T47D (cell line): ENCODE measurements at places on chromosomes 1 and 21.

DNA sequence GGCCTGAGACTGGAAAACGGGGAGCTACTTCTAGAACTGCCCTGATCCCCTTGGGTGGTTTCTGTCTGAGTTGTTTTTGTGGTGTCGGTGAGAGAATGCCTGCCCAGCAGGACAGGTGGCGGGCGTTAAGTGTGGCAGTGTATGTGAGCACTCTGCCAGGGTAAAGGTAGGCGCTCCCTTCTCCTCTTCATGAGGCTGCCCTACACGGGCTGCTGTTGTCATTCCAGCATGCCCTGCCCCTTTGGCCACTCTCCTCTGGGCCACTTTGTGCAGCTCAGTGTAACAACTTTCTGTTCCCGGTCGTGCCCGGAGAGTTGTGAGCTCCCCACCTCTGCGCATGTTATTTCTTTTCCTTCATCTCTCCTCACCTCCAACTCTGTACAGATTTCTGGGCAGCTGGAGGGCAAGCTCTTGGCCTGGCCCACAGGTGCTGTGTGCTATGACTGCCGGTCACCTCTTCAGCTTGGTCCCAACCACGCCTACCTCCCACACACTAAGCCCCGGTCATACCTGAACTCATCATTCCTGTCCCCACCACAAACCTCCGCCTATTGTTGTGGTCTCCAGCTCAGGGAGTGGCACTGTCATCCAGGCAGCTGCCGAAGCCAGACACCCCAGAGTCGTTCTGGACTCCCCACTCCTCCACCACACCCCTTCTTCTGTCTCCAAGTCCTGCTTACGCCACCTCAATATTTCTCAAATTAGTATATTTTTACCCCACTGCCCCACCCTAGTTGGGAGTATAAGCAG is 69.0 kb downstream of the GADD45A start:
- no peak for DNase-seq

GRCh38 chr1:230186003-230186863 is 119.2 kb downstream of the GALNT2 start:
- DNase-seq = peak; percentile 72

DNA sequence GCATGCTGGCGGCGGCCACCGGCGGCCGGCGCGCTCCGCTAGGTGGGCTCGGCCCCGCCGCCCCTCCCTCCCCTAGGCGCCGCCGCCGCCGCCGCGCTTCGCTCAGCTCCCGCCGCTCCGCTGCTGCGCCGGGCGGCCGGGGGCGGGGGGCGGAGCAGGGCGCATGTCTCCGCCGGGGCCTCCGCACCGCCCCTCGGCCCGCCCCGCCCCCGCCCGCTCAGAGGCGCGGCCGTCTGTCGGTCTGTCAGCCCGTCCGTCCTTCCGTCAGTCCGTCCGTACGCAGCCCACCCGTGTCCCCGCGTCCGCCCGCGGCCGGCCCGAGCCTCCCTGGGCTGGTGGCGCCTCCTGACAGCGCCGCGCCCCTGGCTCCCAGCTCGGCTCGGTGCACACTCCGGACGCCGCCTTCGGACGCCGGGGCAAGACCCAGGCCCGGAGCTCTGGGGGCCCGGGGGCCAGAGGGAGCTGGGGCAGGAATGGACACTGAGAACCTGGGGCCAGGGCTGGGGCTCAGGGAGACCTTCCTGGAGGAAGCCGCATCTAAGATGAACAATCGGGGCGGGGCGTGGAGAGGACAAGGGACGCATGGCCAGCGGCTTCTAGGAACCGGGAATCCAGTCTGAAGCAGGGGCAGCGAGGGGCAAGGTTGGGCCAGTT is at the start of gene GPR153:
Gene GPR153 (minus strand): TSS at position 138 of the 654 bp plus-strand sequence. CDS start 6,193 bp downstream, outside the sequence.
- DNase-seq = peak; percentile 34

DNA sequence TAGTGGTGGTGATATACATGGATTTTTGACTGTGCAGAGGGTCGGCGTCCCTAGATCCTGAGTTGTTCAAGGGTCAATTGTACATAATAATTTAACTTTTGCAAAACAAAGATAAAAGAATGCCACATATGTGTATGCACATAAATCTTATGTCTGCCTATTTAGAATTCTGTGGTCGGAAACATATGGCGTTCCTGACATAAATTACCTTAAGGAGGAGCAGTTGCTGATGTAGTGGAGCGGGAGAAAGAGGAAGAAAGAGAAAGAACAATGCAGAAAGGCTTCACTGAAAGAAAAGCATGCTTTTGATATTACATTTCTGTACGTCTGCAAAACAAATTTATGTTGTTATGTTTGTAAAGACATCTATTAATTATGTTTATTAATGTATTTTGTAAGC is 40.0 kb downstream of the S1PR1 start:
- no peak for DNase-seq

DNA sequence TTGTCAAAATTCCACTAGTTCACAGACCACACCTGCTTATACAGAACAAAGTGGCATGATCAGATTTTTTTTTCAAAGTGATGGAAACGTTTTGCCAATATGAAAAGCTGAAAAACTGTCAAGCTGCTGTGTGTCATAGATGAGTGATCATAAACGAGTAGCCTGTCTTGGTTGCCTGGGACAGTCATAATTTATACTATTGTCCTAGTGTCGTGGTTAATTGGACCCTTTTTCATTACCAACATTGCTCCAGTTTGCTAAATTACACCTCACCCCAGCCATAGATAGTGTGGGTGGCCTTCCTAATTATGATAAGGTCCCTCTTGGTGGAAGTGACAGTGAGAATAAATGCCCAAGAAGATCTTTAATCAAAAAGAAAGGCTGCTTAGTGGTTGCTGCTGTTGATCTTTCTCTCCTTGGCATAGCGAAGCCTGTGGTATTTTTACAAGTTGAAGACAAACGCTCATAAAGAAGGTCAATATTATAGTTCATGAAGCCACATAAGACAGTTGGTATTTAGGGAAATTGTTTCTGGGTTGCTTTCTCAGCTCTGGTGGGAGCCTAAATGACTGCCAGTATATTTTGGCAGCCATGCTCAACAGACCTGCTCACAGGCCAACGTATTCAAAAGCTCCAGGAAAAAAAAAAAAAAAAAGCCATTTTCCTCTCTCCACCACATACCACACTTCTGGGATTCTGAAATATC is 478.1 kb downstream of the PLA2G4A start:
- peak; percentile 10 for DNase-seq
